Left renal cortex interstitium (tissue), 4 donors: ENCODE measurements at places on chromosomes 1 and 21. TPM values are rescaled to one million over a fixed set of nuclear protein-coding genes. Genes with fewer than 3 reads are reported as not detected.

The A3GALT2 gene
- 0.21 TPM for polyA plus RNA-seq

The TMEM69 gene
- 45.4 TPM for polyA plus RNA-seq

The CR1L gene
- 1.2 TPM for polyA plus RNA-seq

The TMIGD3 gene
- polyA plus RNA-seq: 0.78 TPM

The HTR6 gene
- 2.0 TPM for polyA plus RNA-seq

The IL19 gene
- polyA plus RNA-seq: 0.51 TPM

The CELA2A gene
- polyA plus RNA-seq: 0.68 TPM

The FCRL1 gene
- polyA plus RNA-seq: 0.27 TPM

The OR6N1 gene
- polyA plus RNA-seq: not detected

The ZNF593OS gene
- polyA plus RNA-seq: 0.96 TPM

The PYCR2 gene
- 55.3 TPM for polyA plus RNA-seq
